Fibroblast of mammary gland (primary cell): ENCODE measurements at places on chromosomes 7 and 10.

DNA sequence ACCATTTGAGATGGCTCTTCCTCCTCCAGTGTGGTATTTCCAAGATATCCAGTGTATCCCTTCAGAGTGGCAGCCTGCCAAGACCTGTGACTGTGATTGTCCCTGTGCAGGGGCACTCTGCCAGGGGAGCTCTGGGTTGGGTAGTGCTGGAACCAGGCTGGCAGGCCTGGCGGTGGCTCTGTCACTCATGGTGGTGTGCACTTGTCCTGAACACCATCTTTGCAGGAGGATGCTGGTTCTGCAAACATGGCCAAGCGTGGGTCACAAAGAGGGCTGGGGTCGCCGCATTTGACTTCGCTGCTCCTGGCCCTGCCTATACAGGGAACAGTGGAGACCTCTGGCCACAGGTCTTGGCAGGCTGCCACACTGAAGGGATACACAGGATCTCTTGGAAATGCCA, 205.2 kb downstream of the PRPF18 start:
- no peak for DNase-seq

- no peak for DNase-seq
Measured at GRCh38 chr10:61887772-61888171, 13.7 kb upstream of the ARID5B start.

- DNase-seq: no peak
Measured at GRCh38 chr10:133088179-133088955, 643 bp downstream of the ADGRA1 start.

DNA sequence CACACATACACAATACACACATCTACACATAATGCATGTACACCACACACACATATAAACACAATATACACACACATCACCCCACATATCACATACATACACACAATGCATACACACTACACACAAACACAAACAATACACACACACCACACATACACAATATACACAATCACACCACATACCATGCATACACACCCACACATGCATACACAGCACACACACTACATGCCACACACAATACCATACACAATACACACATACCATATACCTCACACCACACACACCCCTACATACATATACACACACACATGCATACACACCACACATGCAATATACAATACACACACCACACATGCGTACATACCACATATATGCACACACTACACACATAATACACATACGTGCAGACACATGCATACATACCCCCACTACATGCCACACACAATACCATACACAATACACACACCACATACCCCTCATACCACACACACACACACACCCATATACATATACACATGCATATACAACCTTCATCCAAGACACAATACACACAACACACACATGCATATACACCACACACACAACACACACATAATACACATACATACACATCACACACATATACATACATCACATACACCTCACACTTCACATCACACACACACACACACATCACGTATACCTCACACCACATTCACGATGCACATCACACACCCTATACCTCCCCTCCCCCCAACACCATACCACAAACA, 34.0 kb downstream of the PSMC2 start:
- DNase-seq: no peak

DNA sequence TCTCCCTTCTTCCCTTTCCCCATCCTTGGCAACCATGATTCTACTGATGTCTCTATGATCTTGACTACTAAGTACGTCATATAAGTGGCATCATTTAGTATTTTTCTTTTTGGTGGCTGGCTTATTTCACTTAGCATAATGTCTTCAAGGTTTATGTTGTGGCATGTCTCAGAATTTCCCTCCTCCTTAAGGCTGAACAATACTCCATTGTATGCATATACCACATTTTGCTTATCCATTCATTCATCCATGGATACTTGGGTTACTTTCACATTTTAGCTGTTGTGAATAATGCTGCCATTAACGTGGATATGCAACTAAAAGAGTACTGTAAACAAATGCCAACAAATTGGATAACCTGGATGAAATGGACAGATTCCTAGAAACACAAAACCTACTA, 60.8 kb downstream of the BMPR1A start:
- DNase-seq: no peak

GRCh38 chr7:102012941-102013461, 195.6 kb downstream of the CUX1 start:
- DNase-seq: no peak

- peak; percentile 36 for DNase-seq
Measured at GRCh38 chr10:15632456-15633091, 87.1 kb downstream of the ITGA8 start.

DNA sequence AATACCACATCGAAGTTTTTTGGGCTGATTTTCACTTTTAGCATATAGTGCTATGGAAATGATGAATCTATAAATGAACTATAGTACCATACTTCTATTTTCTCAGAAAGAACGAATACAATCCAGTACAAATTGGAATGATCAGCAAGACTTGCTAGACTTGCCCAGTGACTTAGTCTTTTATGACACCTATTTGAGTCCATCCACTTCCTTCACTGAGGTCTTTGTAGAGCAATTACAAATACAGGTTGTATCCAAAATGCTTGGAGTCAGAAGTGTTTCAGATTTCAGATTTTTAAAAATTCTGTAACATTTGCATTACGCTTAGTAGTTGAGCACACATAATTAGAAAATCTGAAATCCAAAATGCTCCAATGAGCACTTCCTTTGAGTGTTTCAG, 104.3 kb downstream of the NRBF2 start:
- DNase-seq: no peak

GRCh38 chr10:110648692-110649346, 4.7 kb downstream of the RBM20 start:
- peak; percentile 32 for DNase-seq

- no peak for DNase-seq
Measured at GRCh38 chr10:80449520-80449919, 4.6 kb upstream of the TSPAN14 start.

DNA sequence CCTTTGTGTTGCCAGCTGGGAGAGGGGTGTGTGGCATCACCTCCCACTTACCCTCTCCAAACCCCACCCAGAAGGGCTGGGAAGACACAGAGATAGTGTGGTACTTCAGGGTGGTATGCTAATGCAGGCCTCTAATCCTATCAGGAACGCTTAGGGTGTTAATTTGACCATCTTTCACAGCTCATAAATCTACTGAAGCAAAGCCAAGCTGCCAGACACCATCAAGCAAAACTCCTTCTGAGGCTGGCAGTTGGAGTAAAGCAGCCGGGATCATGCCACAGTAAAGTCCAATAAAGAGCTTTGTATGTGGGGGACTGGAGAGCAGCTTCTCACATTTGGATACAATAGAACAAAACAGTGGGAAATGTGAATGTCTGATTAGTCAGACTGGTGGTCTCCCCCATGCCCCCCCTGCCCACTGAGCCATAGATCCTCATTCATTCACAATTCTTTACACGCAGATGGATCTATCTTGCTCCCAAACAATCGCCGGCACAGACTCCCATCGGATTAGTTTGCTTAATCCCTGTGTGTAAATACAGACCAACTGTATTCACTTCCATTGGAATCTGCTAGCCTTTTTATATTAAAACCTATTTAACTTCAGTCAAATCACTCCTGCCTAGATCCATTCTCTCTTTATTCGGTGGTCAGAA, 29.6 kb downstream of the FGFBP3 start:
- DNase-seq: no peak

DNA sequence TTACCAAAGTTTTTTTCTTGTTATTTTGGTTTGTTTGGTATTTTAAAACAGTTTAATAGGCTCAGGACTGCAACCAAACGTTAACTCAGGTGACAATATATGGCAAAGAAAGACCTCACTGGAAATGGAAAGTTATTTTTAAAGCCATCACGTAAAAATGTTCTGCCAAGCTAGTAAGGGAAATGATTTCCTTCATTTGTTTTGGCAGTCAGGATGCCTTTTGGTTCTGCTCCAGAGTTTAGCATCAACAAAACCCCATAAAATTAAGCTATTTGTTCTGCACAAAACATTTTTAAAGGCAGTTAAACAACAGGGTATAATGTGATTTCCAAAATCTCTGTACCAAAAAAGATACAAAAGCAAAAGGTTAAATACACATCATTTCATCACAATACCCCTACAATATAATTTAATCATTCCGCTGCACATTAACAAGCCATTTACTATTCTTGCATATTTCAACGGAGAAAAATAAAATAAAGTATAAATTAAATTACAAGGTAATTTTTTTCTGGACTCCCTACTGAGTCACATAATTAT, 172.4 kb downstream of the SEMA3E start:
- DNase-seq: no peak

- DNase-seq: peak; percentile 40
Measured at GRCh38 chr10:76397181-76398042, 966.0 kb downstream of the LRMDA start.

DNA sequence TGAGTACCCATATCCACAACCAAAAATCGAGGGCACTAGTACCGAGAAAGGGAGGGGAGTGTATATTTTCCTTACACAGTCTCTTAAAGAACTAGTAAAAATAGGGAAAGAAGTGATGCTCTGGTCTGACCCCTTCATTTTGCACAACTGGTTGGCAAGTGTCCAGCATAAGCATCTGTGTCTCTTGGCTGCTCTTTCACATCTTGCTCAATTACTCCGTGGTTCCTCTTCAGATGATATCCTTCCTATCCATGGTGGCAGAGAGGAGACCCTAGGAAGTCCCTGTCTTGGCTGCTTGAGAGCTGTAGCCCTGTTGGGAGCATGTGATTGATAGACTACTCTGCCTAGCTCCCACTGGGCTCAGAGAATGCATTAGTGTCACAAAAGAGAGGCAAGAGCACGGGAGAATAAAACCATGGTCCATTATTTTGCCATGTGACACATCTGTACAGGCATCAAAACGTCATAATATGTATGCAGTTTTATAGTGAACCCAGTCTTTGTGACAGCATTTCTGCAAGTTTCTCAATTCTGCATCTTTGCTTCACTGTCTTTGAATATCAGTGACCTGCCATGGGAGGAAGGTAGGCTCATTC, 111.8 kb upstream of the ANKRD1 start:
- peak; percentile 73 for DNase-seq

GRCh38 chr10:132336919-132337407, 5.0 kb downstream of the LRRC27 start:
- DNase-seq: no peak

- DNase-seq: no peak
Measured at GRCh38 chr10:47289921-47290320, 10.1 kb upstream of the GDF10 start.

DNA sequence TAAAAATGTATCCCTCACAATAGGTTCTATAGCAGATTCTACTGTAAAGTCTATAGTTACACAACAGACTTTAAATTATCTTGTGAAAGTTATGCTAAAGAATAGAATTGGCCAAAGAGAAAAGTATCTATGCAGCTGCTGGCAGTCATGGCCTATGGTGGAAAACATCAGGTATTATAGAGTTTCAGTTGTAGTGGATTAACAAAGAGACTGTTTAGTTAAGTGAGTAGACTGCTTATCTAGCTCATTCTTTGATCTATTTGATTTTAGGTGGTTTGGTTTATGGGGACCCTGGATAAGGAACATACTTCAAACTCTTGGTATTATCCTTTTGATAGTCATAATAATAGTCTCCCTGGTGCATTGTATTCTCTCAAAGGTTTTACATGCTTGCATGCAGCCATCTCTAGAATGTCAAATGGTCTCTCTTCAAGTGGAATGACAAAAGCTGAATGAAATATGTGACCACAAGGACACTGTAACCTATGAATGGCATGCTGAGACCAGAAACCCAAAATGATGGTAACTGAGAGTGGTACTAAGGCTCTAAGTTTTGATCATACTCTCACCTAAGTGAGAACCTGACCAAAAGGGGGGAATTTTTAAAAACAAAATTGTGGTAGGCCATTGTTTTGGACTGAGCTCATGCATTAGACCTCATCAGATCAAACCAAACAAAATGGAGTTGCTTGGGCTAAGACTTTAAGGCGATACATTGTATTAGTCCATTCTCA, 54.9 kb upstream of the NAMPT start:
- DNase-seq: no peak

- peak; percentile 83 for DNase-seq
Measured at GRCh38 chr7:55570939-55571338, 1.4 kb downstream of the VOPP1 start.

DNA sequence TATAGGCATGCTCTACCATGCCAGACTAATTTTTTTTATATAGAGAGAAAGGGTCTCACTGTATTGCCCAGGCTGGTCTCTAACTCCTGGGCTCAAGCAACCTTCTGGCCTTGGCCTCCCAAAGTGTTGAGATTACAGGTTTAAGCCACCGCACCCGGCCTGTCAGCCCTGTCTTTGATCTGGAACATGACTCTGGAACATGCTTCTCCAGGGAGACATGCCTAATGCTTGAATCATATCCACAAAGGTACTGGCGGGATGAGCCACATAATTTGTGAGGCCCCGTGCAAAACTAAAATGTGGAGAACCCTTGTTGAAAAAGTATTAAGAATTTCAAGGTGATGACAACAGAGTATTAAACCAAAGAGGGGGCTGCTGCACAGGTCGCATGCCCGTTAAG, 282.8 kb downstream of the ARHGAP12 start:
- peak; percentile 72 for DNase-seq

- peak; percentile 86 for DNase-seq
Measured at GRCh38 chr10:127990846-127991542, 84.1 kb downstream of the PTPRE start.

DNA sequence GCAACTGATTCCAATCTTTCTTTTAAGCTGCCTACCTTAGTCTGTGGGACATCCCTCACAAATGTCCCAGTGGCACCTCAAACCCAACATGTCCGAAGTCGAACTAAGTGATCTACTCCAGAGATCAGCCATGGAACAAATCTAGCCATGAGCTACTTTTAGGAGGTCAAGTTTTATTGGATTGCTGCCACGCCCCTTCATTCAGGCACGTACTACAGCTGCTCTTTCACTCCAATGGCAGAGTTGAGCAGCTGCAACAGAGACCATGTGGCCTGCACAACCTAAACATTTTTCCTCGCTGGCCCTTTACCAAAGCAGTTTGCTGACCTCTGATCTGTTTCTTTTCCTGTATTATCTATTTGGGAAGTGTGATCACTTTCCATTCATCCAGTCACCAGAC, 192.4 kb upstream of the CDCA7L start:
- no peak for DNase-seq

GRCh38 chr10:8951440-8952089, 897.1 kb downstream of the GATA3 start:
- no peak for DNase-seq

GRCh38 chr7:43758822-43759683, 573 bp downstream of the BLVRA start:
- no peak for DNase-seq
